ENCODE measurements at places on chromosomes 5 and 9. TPM values are rescaled to one million over a fixed set of nuclear protein-coding genes. Genes with fewer than 3 reads are reported as not detected.

Gene LTC4S
- total RNA-seq: 0.73 TPM

DNA sequence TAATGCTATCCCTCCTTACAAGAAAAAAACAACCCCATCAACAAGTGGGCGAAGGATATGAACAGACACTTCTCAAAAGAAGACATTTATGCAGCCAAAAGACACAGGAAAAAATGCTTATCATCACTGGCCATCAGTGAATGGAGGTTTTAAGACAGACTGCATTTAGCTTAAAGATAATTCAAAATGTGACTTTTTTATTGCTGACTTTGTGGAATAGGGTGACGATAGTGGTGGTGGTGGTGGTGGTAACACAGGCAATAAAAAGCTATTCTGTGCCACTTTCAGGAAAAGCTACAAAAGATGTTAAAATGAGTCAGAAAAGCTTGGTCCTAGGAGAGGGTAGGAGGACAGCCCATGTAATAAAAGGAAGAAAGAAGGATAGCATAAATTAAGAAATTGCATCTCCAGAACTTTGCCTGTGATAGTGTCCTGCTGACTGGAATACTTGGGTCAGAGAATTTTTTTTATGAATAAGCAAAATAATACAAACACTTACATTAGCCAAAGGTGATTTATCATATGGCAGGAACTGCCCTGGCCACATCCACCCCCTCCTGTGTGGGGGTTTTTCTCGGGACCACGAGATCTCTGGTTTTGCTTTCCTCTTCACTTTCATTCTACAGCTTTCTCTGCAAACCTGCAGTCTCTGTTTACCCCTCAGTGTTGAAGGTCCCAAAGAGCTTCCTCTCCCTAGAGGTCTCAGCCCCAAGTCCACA lies 186.7 kb downstream of the DRD1 start:
- H3K27ac ChIP-seq: no peak overlapping the region
- H3K4me3 ChIP-seq: no peak overlapping the region
- H3K4me1 ChIP-seq: no peaks in the 10 kb centered on the region

DNA sequence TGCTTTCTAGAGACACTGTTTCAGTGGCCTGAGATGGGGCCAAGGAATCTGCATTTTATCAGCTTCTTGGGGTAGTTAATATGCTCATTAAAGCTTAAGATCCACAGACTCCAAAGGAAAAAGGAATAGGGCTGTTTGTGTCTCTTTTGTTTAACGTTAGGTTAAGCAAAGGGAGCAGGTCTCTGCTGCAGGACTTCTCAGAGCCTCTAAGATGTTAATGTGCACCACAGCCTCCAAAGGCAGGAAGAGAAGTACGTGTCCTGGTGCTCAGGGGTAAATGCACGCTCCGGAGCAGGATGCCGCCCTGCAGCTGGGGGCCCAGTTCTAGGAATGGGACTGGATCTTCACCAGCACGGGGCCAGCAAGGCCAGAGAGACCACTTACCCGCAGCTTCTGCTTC lies 19.6 kb downstream of the SPARC start:
- no peak overlapping the region for H3K27ac ChIP-seq
- H3K27me3 ChIP-seq: no peaks in the 10 kb centered on the region
- no peaks in the 10 kb centered on the region for H3K4me1 ChIP-seq
- no peak overlapping the region for H3K4me3 ChIP-seq

GRCh38 chr9:123316053-123316718 lies 39.8 kb upstream of the CRB2 start:
- H3K4me3 ChIP-seq: no peak overlapping the region
- no peaks in the 10 kb centered on the region for H3K27me3 ChIP-seq
- no peak overlapping the region for H3K27ac ChIP-seq
- no peak for DNase-seq
- H3K36me3 ChIP-seq: no peaks in the 10 kb centered on the region
- no peaks in the 10 kb centered on the region for H3K4me1 ChIP-seq

GRCh38 chr5:159469496-159470372 lies 139.4 kb upstream of the IL12B start:
- H3K27ac ChIP-seq: no peak overlapping the region
- no peak for DNase-seq
- no peak overlapping the region for H3K4me3 ChIP-seq
- H3K36me3 ChIP-seq: no peaks in the 10 kb centered on the region

DNA sequence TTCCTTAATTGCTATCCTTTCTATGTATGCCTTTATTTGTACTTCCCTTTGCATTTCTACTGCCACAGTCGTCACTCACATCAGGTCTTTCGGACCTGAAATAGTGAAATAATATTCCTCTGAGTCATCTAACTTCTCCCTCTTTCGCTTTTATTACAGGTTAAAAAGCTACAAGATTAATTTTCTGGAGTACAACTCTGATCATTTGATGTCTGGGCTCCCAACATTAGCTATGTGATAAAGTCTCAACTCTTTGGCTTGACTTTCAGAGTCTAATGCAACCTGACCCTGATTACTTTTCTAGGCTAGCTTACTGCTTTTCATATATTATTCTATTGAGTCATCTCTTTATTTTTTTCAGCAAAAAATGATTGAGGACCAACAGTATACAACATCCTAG lies 638.8 kb upstream of the WWC1 start:
- no peak overlapping the region for H3K4me3 ChIP-seq
- H3K4me1 ChIP-seq: no peaks in the 10 kb centered on the region
- no peaks in the 10 kb centered on the region for H3K36me3 ChIP-seq
- DNase-seq: no peak
- H3K27me3 ChIP-seq: no peaks in the 10 kb centered on the region
- no peak overlapping the region for H3K27ac ChIP-seq

GRCh38 chr9:97771641-97772040 lies 74.5 kb upstream of the XPA start:
- DNase-seq: no peak
- no peaks in the 10 kb centered on the region for H3K27me3 ChIP-seq
- H3K36me3 ChIP-seq: no peaks in the 10 kb centered on the region

Measured in right lobe of liver (tissue), 6 donors.